ENCODE measurements at places on chromosomes 12 and 14. TPM values are rescaled to one million over a fixed set of nuclear protein-coding genes. Genes with fewer than 3 reads are reported as not detected.

DNA sequence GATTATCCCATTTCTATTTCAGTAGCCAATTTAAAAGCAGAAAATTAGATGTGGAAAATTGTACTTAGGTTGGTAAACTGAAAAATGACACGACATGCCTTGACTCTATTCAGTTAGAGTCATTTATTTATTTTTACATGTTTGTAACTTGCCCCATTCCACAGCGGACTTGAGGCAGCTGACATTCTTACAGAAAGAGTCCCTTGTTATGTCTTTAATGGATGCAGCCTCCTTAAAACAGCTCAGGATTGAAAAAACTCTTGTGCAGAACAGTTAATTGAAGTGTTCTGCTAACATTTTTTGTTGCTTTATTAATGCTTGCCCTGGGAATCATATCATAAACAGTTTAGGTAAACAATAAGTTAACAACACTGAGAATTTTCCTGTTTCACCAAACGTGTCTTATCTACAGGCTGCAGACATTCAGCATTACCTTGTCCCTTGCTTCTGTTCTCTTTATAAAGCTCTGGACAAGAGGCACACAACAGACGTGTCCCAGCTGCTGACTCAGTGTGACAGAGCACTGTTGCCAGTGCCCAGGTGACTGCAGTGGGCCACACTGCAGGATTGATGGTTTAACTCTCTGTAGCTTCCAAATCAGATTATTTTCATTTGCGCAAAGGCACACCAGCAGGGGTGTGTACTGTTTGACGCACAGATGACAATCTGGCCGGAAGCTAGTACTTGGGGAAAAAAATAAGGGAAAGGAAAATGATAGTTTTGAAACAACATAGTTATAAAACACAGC, 101.6 kb downstream of the PELI2 start:
- DNase-seq = no peak

GRCh38 chr14:79660053-79660939, 551.0 kb downstream of the DIO2 start:
- no peak for DNase-seq

GRCh38 chr12:62686938-62687337, 220.3 kb downstream of the MON2 start:
- no peak for DNase-seq

DNA sequence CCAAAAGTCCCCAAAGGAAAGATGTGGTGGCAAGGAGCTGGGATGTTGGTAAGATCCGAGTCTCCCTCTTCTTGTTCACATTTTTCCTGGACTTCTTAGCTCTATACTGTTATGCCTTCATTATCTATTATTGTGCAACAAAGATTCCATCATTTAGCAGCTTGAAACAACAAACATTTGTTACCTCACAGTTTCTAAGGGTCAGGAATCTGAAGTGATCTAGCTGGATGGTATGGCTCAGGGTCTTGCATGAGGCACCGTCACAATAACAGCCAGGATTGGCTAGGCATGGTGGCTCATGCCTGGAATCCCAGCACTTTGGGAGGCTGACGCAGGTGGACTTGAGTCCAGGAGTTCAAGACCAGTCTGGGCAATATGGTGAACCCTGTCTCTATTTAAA, 51.1 kb upstream of the KRAS start:
- DNase-seq = no peak

- no peak for DNase-seq
These were observed 69.2 kb downstream of the NTN4 start for GRCh38 chr12:95721320-95721719.

GRCh38 chr14:54440037-54440436, 1.1 kb downstream of the CNIH1 start:
- DNase-seq = no peak

GRCh38 chr12:97944576-97944975, 482.0 kb downstream of the RMST start:
- DNase-seq = no peak

The NRL gene
- 1.6 TPM for total RNA-seq
